T1000 (cell line): ENCODE measurements at places on chromosomes 1 and 21.

GRCh38 chr1:41641941-41642527, 157.6 kb upstream of the EDN2 start:
- no peak for DNase-seq

DNA sequence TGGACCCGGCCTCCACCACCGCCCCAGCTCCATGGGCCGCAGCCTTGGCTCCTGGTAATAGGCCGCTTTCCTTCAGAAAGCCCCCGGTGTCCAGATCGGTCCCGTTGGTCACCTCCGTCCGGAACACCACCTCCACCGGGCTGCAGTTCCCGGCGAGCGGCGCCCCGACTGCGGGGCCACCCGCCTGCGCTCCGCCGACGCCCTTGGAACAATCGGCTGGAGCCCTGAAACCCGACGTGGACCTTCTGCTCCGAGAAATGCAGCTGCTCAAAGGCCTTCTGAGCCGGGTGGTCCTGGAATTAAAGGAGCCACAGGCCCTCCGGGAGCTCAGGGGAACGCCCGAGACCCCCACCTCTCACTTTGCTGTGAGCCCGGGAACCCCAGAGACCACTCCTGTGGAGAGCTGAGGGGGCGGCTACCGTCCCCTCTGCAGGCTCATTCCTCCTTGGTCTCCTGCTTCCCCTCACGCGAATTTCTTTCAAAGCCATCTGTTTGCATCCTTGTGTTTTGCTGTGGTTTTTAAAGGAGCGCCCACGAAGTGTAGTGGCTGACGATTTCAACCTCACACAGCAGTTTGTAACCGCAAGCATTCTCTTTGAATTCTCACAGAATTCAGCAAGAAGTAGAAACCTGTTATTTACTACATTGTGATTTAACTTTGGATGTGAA, 6.0 kb downstream of the FCRLB start:
- no peak for DNase-seq

DNA sequence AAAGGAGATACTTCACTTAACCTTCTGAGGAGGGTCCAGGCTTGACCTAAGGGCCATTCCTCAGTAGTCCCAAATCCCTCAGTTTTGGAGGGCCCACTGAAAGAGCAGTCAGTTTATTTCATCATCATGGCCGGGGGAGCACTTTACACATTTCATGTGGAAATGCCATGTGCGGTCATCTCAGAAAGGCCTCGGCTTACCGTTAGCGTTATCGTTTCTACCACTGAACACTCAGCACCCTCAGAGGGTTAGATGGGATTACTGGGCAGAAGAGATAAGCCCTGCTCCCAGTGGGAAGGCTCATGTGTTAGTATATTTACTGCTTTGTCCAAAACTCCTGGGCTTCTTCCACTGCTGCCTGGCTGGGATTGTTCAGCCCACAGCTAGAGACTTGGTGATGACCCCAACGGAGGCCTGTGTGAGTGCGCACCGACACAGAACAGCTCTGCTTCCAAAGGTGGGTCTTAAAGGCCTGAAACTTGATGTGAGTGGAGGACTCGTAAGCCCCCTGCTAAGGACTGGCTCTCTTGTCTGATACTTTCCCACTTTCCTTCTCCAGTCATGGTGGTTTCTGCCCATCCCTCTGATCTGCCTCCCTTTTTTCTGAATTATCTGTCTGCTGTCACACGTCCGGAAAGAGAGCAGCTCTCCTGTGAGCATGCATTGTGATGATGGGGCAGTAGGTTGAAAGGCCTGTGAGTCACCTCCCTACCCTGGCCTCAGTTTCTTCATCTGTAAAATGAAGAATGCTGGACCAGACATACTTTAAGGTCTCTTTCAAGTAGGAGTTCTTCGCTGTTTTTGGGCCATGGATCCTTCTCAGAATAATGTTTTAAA, 284.5 kb downstream of the ASTN1 start:
- no peak for DNase-seq

DNA sequence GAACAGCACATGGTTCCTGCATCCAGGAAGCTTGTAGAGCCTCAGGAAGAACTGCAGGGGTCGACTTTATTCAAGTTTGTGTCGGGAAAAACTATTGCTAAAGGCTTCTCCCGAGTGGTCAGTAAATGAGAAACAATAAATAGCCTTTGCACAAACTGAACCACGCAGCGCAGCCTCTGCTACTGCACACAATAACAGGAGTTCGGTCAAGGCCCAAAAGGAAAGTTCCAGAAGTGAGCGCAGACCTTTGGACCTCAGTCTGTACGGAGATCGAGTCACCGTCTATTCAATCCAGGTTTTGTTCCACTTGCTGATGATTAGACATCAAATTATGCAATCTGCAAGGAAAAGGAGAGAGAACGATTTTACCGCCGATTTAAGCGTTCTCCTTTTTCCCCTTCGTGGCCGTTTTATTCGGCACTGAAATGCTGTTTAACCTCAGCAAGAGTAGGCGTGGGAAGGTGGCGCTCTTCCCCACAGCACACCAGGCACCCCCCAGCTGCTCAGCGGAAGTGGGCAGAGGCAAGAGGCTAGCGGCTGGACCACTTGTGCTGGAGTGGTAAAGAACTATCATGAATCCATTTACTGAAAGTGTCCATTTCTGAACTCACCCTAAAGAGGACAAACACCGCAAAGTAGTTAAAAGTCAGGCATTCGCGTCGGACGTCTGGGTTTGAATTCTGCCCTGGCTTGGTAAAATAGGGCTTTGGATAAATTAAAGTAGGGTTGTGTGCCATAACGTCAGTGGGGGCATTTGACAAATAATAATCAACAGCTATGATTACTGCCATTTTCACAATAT, 6.1 kb upstream of the LHX8 start:
- no peak for DNase-seq

- DNase-seq: no peak
Measured at GRCh38 chr1:116312681-116313069, 60.4 kb upstream of the ATP1A1 start.

DNA sequence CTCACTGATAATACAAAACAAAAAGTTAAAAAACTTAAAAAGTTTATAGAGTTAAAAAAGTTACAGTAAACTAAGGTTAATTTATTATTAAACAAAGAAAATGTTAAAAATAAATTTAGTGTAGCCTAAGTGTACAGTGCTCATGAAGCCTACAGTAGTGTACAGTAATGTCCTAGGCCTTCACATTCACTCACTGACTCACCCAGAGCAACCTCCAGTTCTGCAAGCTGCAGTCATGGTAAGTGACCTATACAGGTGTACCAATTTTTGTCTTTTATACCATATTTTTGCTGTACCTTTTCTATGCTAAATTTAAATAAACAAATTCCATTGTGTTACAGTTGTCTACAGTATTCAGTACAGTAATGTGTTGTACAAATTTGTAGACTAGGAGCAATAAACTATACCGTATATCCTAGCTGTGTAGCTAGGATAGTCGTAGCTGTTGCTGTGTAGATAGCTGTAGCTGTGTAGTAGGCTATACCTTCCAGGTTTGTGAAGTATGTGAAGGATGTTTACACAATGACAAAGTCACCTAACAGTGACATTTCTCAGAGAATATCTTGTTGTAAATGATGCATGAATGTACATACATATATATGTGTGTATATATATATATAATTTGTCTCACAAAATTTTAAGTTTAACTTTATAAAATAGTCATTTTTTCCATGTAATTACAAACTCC, 140.2 kb downstream of the TGFB2 start:
- DNase-seq: no peak

DNA sequence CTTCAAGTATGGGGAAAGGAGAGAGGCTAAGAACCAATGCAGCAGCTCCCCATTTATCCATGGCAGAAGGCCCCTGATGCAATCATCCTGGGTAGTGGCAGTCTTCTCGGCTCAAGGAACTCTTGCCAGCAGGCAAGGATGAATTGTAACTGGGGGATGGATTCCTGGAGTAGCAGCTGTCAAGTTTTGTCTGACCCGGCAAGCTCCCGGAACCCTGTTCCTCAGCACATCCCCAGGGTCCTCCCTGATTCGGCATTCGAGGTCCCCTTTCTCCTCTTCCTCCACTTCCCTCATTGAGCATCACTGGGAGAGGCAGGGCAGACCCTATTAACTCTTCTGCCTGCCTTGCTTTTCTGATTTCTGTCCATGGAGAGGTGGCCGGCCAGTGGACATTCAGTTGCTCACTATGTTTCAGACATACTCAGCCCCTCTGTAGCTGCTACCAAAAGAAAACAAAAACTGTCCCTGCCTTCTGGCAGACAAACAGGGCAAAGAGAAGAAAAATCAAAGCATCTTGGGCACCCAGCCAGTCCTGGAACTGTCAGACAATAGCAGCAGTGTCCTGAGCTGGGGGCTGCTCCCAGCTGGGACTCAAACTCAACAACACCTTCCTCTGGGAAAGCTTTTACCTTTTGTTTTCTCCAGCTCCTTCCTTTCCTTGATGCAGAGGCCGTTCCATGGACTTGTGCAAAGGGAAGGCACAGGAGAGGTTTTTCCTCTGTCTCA, 5.6 kb upstream of the PTCH2 start:
- no peak for DNase-seq
